NCI-H1105 treated with DMSO at 0.1 percent for 48 hours (cell line): ENCODE measurements at places on chromosomes 6 and 20.

GRCh38 chr6:157905590-157906342 lies 75.9 kb upstream of the SYNJ2 start:
- no peak for DNase-seq

DNA sequence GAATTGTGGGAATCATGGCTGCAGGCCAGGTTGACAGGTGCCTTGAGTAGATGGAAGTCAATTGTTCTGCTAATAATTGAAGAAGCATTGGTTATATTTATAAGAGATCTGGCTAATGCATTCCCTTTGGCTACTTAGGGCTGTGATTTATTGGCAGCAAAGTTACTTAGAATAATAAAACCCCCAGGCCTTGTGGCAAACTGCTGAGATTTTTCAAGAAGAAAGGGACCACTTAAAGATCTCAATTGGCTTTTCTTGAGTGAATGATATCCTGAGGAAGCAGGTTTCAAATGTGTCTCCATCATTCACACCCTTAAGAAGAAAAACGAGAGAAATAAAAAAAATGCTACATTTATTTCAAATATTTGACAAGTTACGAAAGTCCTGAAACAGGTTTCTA lies 27.4 kb downstream of the DDO start:
- DNase-seq, result peak; percentile 17

DNA sequence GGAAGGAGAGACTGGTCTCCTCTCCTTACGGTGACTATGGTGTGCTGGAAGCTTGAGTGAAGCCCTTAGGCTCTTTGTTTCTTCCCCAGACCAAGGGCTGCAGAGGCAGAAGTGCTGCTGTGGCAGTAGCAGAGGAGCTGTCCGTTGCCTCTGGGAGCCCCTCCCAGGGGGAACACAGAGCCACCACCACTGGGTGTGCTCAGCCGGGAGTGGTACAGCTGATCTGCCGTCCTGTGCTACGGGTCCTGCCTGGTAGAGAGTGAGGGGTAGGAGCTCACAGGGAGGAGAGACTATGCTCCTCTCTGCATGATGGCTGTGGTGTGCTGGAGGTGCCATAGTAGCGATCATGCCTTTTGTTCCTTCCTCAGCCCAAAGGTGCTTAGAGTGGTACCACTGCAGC lies 318.7 kb downstream of the DOK5 start:
- DNase-seq, result no peak

DNA sequence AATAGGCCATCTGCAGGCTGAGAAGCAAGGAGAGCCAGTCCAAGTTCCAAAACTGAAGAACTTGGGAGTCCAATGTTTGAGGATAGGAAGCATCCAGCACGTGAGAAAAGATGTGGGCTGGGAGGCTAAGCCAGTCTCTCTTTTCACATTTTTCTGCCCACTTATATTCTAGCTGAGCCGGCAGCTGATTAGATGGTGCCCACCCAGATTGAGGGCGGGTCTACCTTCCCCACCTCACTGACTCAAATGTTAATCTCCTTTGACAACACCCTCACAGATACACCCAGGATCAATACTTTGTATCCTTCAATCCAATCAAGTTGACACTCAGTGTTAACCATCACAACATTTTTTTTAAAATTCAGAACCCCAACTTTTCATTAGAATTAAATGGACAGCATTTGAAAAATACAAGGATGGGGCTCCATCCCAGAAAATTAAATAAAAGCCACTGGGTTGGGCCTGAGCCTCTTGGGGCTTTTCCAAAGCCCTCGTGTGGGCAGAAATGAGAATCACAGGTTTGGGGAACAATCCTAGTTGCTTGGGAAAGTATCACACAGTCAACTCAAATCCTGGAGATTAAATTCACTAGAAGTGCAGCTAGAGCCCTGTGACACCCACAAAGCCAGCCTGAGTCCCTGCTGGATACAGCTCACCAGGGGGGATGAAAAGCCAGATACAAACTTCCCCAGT lies 2.2 kb downstream of the CLDN20 start:
- no peak for DNase-seq

DNA sequence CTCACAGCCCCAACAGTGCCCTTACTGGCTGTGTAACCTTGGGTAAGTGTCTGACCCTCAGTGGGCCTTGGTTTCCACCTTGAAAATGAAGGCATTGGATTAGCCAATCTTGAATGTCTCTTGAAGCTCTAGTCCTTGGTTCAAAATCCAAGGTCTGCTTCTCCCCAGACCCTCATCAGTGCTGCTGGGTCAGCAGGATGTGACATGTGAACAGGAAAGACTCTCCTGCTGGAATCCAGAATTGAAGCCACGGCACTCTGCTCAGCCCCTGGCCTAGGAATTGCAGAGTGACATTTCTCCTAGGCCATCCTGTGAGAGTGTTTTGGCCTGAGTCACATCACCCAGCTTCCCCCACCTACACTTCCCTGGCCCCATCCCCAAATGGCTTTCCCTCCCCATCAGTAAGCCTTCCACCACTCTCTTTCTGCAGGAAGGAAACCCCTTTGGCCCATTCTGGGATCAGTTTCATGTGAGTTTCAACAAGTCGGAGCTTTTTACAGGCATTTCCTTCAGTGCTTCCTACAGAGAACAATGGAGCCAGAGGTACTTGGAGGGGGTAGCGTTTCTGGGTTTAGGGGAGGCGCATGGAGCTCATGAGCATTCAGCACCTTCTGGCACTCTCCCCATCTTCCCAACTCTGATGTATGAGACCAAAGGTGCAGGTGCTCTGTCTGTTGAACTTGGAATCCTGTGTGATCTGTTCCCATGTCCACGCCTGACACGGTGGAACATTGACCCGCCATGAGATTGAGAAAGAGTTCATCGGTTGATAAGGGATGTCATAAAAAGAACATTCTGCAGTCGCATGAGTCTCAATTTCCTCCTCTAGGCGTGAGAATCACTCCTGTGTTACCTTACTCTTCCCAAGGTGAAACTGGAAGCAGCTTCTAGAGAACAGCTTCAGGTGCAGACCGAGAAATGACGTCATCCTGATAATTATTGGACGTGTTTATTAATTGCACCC lies 8.8 kb downstream of the POFUT1 start:
- no peak for DNase-seq

DNA sequence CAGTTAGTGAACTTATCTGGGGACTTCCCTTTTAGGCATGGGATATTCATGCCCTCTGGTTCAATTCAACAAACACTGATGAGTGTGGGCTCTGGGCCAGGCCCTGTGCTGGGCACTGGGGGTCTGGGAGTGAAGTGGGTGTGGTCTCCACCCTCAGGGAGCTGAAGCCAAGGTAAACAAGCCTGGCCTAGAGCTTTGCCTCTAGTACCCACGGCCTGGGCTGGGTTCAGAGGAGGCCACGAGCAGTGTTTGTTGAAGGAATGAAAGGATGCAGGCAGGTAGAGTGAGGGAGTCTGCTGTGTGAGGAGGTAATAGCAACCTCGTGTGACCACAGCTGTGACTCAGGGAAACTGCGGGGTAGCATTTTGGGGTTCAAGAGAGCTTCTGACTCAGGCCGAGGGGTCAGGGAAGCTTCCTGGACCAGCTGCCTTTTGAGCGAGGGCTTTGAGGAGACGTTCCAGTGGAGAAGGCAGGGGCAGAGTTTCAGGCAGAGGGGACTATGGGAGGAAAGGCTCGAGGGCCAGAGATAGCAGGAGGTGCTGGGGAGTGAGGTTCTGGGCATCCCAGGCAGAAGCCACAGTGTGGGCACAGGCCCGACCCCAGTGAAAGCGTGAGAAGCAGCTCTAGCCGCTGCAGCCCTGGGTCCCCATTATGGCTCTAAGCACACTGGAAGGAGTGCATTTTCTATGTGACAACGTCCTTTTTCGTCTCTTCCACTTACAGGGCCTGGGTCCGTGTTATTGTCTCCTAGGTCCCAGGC lies 5.6 kb downstream of the MYLK2 start:
- DNase-seq, result no peak

DNA sequence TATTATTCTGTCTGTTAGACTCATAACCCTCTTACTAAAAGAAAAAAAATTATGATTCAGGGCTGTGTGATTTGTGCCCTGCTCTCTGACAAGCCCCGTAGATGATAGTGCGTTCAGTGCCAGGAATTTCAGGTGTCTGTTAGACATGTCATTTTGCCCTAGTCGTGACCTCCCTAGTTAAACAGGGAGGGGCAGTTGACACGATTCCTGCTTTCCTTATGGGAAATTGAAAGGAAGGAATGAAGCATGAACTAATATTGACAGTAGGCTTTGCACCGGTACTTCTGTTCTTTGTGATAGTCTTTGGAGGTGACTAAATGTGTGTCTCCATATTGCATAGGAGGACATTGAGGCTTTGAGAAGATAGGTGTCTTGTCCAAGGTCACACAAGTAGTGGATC lies 26.3 kb downstream of the RPRD1B start:
- no peak for DNase-seq
